ENCODE measurements at places on chromosomes 1 and 21. TPM values are rescaled to one million over a fixed set of nuclear protein-coding genes. Genes with fewer than 3 reads are reported as not detected.

The PLCH2 gene
- total RNA-seq: 0.28 TPM

The VTCN1 gene
- total RNA-seq: not detected

The ATAD3B gene
- total RNA-seq: 13.8 TPM

DNA sequence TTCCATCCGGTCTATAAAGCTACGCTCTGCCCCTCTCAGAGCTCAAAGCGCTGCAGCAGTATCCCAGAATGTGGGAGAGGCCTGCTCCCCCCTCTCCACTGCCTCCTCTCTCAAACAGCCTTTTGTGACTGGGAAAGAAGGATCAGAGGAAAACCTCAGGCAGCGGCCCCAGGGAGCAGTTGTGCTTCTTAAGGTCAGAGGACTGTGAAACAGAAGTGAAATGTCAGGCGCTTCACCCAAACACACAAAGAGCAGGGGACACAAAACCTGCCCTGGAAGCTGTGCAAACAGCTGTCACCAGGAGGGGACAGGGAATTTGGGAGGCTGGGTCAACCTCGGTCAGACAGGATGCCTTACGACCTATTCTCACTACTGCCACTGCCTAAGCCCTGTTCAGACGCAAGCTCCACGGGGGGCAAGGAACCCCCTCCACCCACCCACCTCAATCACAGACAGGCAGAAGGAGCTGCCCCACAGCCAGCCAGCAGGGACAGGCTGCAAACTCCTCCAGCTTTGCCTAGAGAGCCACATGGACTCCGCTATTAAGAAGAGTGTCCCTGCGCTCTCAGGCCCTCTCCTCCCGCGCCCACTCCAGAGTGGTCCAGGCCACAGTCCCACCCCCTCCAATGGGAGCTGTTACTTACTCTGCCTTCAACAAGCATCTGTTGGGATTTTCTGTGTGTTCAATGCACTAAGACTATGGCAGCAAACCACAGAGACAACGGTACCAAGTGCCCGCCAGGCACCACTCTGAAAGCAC, 14.6 kb downstream of the SSBP3 start:
- DNase-seq: no peak

DNA sequence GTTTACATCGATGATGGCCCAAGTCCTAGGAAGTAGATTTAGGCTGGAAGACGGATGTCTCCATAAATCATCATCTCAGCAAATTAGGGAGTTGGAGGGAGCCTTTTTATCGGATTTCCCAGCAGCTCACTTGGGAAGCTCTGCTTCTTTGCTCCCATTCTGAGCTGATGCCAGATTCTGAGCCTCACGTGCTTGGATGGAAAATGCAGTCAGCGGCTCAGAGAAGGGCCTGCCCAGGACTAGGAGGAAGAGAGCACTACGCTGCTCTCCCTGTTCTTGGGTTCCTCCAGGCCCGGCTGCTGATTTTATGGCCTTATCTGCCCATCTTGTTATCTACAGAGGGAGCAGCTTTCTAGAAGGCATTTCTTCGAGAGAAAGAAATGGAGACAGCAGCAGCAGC, 42.0 kb downstream of the UBIAD1 start:
- DNase-seq: no peak

- DNase-seq: peak; percentile 74
Observed at GRCh38 chr1:232793944-232794343, 11.3 kb upstream of the MAP10 start.

- DNase-seq: peak; percentile 40
Observed at GRCh38 chr1:247385283-247385682, 30.7 kb upstream of the NLRP3 start.

DNA sequence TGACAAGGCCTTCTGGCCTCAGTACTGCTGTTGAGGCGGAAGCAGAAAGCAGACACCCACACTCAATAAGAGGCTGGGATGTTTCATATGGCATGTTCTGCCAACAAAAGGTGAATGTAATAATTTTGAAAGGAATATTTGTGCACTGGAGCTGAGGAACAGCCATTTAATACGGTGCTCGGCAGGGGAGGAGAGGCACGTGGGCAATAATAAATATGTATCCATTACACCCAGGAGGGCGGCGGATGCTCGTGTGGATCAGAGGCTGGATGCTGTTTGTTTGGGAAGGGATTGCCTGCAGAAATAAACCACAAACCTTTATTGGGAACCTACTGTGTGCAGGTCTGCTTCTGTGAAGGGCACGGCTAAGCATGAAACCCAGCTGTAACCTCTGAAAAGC, 92.0 kb downstream of the VWA5B1 start:
- DNase-seq: no peak

DNA sequence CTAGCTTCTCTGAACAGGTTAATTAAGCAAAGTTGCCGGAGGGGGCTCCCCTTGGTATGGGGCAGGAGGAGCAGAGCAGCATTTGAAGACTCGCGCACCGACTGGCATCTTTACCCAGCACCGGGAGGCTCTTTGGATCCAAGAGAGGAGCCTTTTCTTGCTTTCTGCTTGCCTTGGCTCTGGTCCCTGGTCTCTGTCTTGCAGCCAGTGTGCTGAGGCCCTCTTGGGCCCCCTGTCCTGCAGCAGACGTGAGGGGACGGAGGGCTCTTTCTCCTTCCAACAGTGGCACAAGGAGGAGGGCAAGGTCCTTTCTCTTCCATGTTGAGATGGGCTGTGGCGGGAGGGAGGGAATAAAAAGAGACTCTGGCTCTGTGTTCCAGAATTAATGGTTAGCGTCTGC, 45.6 kb downstream of the ZBTB18 start:
- no peak for DNase-seq

Measured in IMR-90 (cell line).